ENCODE measurements at places on chromosomes 13 and 19.

DNA sequence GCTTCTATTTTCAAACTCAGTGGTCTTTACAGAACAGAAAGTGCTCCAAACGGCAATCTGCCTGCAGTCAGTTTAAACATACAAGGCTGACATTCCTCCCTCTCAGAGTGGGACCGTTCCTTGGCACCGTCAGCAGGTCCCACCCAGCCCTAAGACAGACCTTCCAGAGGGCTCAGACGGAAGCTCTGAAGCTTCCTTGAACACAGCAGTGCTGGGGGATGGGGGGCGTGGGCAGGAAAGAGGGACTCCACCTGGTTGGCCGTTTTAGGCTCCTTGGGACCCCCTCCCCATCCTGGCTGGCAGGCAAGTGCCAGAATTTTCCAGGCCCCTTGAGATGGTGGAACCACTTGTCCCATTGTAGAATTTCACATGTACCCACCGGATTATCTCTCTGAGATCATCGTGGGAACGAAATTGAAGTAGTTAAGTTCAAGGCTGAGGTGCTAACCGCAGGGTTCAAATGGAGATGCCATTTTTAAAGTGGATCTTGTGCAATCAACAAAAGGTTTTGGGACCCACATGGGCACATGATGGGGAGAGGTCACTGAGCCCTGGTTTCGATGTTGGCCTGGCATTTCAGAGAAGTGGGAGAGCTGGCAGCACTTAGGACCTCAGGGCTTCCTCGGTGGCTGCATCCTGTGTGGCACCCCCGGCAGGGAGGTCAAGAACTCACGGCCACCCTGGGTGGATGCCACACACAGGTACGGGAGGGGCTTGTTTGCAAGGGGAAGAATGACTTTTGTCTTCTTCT is 46.2 kb downstream of the KLF2 start:
- no peak for DNase-seq

DNA sequence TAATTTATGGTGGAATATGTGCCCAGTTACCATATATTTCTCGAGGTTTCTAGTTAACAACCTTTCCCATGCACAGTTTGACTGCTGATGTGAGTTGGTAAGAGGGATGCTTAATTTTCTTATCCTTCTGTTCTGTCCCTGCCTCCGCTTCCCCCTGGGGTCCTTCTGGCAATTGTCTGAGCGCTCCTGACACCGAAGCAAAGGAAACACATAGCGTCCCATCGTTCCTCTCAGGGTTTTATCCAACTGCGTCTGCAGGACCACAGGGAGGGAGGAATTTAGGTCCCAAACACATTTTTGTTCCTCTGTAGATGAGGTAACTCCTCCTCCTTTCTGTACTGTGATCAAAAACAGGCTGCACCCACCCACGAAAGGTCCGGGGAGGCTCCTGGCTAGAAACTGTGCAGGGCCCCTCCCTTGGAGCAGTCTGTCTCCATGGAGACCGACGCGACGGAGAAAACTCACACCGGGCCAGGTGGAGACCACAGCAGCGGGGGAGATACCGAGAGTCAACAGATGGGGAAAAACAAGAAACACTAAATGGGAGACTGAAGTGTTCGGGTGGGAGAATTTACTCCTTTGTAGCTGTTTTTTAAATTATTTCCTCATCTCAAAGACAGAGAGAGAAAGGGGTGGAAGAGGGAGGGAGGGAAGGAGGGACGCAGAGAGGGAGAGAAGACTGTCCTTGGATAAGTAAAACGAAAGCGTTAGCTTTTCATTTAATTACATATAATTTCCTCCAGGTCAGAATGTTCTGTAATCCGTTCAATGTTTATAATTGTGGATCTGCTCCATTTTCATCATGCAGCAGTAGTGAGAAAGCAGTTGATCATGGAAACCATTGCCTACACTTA is 191.8 kb upstream of the NBEA start:
- no peak for DNase-seq

DNA sequence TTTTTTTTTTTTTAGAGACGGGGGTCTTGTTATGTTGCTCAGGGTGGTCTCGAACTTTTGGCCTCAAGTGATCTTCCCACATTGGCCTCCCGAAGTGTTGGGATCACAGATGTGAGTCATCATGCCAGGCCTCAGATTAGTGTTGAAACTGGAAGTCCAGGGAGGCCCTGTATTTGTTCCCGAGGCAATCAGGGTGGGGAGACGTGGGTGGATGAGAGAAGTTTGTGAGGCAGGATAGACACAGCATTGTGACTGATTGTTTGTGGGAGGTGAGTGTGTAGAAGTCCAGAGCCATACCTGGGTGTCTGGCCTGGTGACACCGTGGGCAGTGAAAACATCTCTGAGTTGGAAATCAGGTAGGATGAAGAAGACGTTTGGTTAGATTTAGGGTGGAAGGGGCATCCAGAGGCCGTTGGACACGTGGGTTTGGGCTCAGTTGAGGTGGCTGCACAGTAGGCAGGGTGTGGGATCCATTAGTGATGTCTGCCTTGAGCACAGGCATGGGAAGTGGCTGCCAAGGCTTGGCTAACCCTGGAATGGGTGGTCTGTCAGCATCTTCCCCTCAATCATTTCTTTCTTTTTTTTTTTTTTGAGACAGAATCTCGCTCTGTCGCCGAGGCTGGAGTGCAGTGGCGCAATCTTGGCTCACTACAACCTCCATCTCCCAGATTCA is 12.4 kb downstream of the RTN2 start:
- no peak for DNase-seq

DNA sequence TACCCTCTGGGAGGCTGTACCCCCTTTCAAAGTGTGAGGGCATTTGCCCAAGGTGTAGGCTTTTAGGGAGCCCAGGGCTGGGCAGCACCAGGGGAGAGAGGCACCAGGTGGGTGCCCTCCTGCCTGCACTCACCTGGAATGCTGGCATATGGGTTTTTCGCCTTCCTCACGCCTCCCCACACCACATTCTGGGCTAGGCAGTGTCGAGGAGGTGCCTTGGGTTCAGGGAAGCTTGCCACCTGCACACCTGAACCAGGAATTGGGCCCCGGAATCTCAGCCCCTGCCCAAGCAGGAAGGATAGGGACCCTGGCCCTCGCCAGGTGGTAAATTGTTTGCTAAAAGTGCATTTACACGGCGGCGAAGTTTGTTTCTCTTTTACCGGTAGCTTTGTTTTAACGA is 5.1 kb upstream of the TSHZ3 start:
- DNase-seq = no peak

DNA sequence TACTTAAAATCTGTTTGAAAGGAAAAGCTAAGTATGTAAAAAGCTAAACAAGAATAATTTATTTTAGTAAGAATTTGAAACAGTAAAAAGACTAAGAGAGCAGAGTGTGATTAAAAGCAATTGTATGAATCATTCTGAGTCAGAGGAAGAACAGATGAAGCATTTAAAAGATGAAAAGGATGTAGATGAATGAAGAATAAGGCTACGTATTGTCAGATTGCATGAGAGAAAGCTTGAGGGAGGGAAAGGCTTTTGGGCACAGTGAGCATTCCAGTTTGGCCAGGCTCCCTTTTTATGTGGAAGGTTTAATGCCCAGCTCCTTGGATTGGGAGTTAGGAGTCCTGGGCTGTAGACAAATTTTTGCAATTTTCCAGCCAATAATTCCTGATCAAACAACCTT is 117.7 kb downstream of the FREM2 start:
- no peak for DNase-seq

- DNase-seq = no peak
These were observed 26.3 kb downstream of the CKM start for GRCh38 chr19:45296355-45296754.

DNA sequence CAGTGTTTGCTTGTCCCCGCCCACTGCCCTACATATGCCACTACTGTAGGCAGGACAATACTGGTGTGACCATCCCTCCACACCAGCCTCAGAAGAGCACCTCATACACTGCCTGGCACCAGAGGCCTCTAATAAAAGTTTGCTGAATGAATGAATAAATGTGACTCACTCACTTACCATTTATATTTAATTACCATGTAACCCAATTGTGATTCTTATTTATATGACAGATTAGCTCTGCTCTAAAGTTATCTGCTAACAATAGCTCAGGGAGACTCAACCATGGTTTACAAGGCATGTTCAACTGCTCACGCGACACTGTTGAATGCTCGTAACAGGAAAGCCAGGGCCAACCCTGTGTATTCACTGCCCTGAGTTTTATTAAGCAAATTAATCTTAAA is 66.0 kb upstream of the DOCK9 start:
- no peak for DNase-seq

- DNase-seq = no peak
These were observed 417.4 kb downstream of the EFNB2 start for GRCh38 chr13:106118050-106118449.

DNA sequence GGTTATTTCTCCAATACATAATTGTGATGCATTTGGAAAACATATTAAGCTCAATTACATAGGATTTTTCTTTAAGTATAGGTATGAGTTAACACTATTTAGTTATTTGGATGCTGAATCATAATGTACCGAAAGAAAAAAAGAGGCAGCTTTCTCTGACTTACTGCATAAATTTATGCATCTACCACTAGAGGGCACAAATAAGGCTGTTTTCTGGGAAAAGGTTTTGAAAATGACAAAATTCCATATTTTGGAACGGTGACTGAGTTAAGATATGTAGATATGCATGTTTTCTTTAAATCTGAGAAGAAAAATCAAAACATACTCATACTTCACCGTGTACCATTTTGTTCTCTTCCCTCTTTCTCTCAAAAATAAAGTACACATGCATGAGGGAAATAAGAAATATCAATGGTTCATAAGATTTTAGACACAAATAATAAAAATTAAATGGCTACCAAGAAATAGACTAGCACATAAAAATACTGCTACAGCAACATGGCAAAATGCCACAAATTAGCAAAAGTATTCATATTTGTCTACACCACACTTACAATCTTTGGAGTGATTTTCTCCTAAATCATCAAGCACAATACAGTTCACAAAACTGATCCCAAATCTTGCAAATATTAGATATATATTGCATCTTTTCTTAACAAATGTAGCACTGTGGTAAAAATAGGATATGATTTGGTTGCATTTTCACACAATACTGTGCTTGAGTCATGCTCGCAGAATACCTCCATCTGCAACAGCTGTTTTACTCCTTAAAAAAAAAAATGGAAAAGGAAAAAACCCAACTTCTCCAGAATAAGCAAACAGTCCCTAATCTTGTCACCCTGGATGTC is 260.0 kb downstream of the FGF14 start:
- DNase-seq = no peak

GRCh38 chr13:110572778-110573118 is 11.2 kb upstream of the RAB20 start:
- DNase-seq = no peak

DNA sequence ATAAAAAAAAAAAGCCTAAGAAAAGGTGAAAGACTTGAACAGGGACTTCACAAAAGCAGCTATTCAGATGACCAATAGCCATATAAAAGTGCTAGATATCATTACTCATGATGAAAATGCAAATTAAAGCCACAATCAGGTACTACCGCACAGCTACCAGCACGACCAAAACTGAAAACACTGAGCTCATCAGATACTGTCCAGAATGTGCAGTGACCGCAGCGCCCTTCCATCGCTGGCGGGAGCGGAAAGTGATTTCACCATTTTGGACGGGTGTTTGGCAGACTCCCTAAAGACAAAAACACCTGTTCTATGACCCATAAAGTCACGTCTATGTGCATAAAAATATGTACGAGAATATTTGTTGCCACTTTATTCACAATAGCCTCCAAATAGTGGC is 60.7 kb downstream of the SLC6A16 start:
- no peak for DNase-seq

DNA sequence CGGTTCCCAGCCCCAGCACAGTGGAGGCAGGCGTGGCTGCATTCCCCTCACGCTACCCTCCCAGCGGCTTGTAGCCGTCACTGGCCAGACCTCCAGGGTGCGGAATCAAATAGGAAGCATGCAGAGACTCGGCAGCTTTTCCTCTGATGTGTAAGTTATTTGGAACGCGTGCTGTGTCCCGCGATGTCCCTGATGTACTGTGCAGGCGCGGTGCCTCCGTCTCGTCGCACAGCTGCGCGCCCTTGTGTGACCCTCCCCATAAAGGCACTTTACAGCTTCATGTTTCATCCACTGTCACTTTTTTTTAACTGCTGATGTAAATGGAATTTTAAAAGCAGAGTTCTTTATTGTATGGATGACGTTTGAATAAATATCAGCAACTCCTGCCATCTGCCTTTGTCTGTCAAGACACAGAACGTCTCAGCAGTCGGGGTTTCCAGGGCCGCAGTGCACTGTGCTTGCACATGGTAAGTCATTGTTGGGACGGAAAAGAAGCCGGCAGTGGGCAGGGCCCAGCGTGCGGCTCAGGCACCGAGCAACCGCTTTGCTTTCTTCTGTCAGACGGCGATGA is 7.3 kb upstream of the F7 start:
- no peak for DNase-seq

DNA sequence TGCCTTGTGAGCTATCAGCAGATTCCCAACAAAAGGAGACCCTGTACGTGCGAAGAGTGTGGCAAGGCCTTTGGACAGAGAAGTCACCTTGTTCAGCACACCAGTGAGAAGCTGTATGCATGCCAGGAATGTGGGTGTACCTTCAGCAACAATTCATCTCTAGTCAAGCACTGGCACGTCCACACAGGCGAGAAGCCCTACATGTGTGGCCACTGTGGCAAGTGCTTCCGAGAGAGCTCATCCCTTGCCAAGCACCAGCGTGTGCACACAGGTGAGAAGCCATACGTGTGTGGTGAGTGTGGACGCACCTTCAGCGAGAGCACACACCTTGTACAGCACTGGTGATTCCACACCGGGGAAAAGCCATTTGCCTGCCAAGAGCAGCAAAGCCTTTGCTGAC is 7.6 kb upstream of the ZSCAN22 start:
- no peak for DNase-seq

DNA sequence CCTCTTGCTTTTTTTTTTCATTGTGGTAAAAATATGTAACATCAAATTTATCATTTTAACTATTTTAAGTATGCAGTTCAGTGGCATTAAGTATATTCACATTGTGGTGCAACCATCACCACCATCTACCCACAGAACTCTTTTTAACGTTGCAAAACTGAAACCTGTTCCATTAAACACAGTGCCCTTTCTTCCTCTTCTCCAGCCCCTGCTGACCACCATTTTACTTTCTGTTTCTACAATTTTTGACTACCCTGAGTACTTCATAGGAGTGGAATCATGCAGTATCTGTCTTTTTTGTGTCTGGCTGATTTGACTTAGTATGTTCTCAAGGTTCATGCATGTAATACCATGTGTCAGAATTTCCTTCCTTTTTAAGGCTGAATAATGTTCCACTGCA is 153.1 kb downstream of the FGF9 start:
- DNase-seq = no peak

DNA sequence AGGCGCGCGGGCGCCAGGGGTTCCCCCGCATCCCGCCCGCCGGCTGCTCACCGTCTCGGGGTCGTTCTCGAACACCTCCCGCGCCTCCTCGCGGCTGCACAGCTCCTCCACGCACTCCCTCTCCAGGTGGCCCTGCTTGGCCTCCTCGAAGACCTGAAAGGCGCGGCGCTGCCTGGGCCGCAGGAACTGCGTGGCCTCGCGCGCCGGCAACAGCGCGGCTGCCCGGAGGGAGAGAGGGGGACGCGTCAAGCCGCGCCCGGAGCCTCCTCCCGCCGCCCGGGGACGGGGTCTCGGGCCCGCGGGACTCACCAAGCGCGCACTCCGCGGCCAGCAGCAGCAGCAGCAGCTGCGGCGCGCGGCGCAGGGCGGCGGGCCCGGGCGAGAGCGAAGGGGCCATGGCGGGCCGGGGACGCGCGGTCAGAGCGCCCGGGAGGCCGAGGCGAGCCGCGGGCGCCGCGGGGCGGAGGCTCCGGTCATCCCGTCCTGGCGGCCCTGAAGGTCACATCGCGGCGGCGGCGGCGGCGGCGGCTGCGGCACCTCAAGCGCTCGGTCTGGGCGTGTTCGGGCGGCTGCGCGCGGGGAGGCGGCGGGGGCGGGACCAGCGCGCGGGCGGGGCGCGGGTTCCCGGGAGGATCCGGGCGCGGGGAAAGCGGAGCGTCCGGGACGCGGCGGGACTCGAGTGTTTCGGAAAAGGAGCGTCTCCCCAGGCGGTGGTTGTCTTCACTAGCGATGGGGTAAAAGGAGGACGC is at the start of gene GAS6:
Gene GAS6 (minus strand): TSS at position 553 of the 749 bp plus-strand sequence. CDS start 156 bp downstream, at position 397.
- peak; percentile 41 for DNase-seq

Measured in progenitor cell of endocrine pancreas (in vitro differentiated cells).